Cortex of kidney (tissue), 1 donor: ENCODE measurements at places on chromosomes 12 and 14.

DNA sequence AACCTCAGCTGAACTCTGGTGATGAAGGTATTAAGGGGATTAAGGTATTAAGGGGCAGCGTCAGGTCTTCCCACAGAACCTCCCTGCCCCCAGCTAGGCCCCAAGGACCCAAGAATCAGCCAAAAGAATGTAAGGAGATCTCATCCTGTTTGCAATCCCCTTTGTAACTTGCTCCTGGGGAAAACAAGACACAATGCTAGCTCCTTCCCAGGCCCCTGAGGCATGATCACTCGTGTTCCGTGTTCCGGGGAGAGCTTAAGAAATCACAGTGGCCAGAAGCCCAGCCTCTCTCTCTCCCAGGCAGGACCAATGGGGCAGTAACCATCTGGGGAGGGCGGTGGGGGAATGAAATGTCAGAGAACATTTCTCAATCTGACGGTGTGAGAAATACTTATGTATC, 33.2 kb downstream of the PIGH start:
- no peak for DNase-seq

DNA sequence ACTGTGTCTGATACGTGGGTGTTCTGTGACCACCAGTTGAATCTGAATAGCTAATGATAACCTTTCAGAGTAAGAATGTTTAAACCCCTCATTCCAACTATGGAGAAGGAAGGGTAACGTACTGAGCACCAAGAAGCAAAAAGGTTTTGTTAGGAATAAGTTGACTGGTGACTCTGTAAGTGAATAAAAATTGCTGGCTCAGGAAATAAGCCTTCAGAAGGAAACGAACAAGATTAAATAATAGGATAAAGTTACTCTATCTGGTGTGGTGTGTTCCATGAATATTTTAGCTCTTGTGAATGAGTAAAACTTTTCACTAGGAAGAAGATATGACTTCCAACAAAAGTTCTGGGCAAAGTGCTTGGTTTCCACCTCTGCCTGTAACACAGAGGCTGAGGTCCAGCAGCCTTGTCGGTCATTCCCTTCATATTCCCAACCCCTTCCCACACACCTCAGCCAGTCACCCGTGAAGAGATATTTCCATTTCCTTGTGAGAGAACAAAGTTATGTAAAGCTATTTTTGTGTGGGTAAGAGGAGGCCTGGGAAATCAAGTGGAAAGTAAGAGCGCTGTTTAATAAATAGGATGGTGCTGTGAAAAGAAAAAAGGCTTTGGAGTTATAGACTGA, 47.1 kb downstream of the ARF6 start:
- no peak for DNase-seq

DNA sequence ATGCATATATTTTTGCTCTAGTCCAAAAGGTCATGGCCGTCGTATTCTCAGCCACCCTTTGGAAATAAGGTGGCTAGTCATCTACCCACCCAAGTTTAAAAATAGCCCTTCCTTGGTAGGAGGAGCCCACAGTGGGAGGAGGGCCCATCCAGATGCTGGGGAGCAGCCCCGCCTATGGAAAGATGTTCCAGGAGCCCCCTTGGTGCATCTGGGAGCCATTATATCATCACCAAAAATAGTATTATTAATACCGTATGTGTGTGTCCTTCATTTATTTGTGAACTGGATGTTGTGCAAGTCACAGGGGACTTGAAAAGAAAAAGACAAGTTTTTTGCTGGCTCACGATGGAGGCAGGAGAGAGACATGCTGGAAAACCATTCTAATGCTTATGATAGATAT, 34.0 kb downstream of the EMP1 start:
- DNase-seq, result no peak

GRCh38 chr12:91958816-91959215, 186.8 kb downstream of the BTG1 start:
- DNase-seq, result no peak

DNA sequence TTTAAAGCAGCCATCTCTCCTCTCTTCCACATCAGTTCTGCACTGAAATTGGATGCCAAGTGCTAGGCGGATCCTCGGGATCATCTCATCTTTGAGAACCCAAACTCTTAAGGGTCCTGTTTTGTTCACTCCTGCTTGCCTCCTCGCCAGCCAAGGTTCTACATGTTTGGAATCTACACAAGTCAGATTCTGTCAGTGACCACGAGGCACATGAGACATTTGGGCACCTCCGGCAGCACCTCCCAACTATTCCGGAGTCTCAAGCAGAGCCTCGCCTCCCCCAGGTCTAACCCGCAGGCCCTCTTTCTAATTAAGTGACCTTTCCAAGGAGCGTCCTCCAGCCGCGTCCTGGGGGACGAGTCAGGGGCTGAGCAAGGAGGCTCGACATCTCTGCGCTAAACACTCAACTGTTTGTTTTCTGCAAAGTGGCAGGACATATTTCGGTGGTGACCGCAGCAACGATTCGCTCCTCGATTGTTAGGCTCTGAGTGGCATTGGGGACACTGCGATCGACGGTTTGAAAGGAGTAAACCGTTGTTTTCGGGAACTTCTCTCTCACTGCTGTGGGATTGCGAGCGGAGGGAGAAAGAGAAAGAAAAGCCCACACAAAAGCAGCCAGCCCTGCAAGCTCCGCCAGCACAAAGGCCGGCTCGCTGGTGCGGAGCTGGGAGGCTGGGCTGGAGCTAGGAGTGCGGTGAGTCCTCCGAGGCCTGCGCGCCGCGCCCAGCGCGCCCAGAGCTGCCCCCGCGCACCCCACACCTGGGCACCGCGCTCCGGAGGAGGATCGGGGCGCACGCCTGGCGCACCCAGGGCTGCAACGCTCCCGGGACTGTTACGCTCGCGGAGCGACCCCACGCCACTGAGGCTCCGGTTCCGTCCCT, 640 bp downstream of the ARMH4 start:
- no peak for DNase-seq

GRCh38 chr14:57199921-57200320, 68.8 kb downstream of the EXOC5 start:
- DNase-seq, result no peak

GRCh38 chr12:123713398-123713797, 1.2 kb downstream of the ATP6V0A2 start:
- DNase-seq, result no peak

GRCh38 chr12:113641426-113642030, 169.9 kb upstream of the LHX5 start:
- no peak for DNase-seq

DNA sequence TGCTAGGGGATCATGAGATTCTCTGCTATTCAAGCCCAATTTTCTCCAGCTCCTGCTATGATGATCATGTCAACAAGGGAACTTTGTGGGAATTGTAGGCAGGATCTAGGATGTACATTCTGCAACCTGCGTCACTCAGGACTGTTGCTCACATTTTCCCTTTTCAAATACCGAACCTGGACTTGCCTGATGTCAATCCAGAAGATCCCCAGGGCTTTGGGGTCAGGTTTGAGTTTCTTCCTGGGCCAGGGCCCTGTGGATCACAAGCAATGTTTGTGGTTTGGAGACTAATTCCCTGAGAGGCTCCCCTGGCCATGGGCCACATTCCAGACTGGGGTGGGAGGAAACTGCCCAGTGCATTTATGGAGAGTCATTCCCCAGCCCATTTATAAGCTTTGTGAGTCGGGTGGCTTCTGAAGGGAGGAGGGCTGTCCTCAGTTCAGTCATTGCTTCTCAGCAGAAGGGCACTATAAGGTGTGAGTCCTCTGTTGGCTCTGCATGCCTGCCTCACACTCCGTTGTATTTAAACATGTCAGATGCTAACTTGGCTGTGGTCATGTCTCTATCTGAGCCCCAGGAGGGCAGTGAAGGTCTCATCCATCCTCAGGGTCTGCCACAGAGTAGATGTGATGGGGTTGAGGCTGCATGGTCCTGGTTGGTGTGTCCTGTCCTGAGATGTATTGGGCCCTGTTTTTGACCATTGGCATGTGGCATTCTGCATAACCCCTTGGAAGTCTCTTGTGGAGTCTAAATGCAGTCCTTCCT, 6.5 kb downstream of the KRT86 start:
- no peak for DNase-seq

DNA sequence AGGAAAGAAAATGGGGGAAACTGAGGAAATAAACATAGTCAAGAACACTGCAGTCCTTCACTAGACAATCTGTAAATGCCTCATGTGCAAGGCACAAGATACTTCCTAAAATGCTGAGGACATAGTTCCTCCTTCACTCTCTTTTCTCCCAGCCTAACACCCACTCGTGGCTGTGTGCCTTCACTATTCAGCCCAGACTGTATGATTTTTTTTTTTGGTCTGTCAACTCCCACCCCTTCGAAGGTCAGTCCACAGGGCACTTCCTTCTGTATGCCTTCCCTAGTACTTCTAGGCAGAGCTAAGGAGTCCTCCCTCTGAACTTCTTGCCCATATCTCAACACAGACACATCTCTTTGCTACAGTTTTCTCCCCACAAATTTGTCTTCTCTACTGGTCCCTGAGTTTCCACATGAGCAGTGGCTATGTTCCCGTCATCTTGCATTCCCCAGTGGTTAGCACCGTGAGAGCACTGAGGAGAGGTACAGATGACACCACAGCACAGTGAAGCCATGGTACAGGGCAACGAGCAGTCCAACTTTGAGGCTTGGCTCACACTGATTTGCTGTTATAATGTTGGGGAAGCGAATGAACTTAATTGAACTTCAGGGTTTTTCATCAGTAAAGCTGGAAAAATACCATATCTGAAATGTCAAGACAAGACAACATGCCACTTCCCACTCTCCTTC, 24.1 kb upstream of the SYCP3 start:
- no peak for DNase-seq

- no peak for DNase-seq
Measured at GRCh38 chr14:105267820-105268548, 19.7 kb downstream of the BTBD6 start.

DNA sequence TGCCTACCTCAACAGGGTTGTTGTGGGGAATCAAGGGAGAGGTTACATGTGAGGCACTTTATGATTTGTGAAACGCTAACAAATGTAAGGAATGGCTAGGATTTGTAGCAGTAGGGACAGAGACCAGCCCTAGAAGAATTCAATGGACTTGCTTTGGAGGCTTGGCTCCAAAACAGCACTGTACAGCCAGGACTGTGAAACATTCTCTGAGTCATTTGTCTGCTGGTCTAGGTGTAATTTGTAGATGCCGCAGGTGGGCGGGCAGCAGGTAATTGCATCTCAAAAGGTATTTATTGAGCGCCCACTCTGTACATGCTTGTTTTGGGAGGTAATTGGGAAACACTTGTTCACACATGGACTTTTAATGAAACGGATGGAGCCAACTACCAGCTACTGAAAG, 11.4 kb downstream of the SLC7A8 start:
- DNase-seq, result no peak

DNA sequence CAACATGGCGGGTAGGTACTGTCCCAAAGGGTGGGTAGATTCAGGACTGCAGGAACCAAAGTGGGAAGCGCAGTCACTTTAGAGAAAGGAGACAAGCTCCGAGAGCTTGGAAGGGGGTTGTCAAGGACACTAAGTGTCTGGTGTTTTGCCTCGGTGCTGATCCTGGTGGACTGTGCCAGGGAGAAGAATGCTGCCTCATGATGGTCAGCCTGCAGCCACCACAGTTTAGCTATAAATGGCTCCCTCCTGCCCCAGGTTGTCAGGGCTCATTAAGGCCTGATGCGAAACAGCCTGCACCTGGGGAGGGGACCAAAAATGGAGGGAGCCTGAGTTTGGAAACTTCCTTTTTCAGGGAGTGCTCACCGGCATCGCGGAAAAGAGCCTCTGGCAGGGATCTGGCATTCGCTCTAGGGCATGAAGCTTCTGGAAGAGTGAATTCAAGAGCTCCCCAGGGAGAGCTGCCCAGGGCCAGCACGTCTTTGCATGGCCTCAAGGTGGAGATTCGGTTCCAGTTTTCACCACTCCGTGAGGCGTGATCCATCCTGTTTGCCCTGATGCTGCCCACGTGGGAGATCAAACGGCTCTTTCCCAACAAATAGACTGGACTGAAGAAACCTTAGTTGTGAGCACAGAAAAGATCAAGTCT, 164.0 kb downstream of the FOXN3 start:
- DNase-seq, result no peak

GRCh38 chr12:14931359-14931758, 7.0 kb downstream of the ERP27 start:
- DNase-seq, result no peak

- DNase-seq, result no peak
Measured at GRCh38 chr14:25140411-25140810, 90.5 kb upstream of the STXBP6 start.

- DNase-seq, result no peak
Measured at GRCh38 chr12:112178796-112179195, 53.4 kb downstream of the TRAFD1 start.

DNA sequence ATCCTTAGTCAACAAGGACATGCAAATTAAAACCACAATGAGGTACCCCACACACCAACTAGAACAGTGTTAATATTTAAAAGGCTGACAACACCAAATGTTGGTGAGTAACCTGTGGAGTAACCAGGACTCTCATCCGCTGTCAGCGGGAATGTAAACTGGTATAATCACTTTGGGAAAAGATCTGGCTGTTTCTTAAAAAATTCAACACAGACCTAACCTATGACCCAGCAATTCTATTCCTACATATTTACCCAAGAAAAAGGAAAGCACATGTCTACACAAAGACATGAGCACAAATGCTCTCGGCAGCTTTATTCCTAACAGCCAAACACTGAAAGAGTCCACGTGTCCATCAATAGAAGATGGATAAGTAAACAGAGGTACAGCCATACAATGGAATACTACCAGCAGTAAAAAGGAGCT, 26.6 kb downstream of the NRDE2 start:
- no peak for DNase-seq

GRCh38 chr12:62934239-62934798, 631 bp downstream of the PPM1H start:
- no peak for DNase-seq

GRCh38 chr14:92755495-92755894, 7.1 kb upstream of the LGMN start:
- no peak for DNase-seq

DNA sequence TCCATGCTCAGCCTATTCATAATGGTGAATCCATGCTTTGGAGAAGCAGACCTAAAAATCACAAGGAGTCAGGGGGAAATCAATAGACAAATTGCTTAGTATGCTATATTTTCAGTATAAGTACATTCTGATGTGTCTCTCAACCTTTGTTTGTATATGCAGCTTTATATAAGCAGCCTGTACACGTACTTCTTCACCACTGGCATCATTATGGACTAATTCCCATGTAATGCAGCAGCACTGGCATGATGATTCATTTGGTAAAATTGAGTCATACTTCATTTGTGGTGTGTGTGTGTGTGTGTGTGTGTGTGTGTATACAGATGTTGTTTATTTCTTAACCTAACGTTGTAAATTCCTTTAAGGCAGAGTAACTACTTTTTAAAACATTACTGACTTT, 10.9 kb downstream of the DCP1B start:
- no peak for DNase-seq

GRCh38 chr14:92040431-92041051, 682 bp upstream of the TRIP11 start:
- no peak for DNase-seq

GRCh38 chr12:92908108-92908507, 21.0 kb downstream of the EEA1 start:
- DNase-seq, result no peak

DNA sequence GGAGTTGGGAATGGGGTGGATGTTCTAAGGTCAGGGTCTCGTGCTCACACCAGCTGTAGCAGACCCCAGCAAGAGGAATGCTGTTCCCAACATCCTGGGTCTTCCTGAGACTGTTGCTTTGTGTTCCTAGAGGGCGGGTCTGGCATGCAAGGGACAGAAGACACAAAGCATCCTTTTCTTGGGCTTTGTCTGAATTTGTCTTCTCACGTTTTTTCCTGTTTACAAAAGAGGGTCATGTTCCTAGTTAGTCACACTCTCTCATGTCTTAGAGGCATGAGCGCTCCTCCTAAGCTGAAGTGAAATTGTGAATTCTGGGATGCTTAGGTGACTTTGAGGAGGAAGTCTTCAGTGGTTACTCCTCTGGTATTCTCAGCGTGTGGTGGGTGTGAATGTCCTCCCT, 9.6 kb upstream of the TAMALIN start:
- DNase-seq, result no peak
